Fibroblast of skin of scalp (primary cell): ENCODE measurements at places on chromosomes 13 and 19.

- no peak for DNase-seq
These were observed 199.2 kb downstream of the DLEU7 start for GRCh38 chr13:50644081-50644871.

- peak; percentile 58 for DNase-seq
These were observed 15.1 kb downstream of the CC2D1A start for GRCh38 chr19:13920940-13921747.

- no peak for DNase-seq
These were observed 17.4 kb downstream of the LEUTX start for GRCh38 chr19:39796000-39796498.

DNA sequence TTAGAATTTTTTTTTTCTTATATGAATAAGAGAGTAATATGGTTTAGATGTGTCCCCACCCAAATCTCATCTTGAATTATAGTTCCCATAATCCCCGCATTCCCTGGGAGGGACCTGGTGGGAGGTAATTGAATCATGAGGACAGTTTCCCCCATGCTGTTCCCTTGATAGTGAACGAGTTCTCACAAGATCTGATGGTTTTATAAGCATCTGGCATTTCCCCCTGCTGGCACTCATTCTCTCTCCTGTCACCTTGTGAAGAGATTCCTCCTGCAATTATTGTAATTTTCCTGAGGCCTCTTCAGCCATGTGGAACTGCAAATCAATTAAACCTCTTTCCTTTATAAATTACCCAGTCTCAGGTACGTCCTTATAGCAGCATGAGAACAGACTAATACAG, 205.7 kb downstream of the MYO16 start:
- no peak for DNase-seq

DNA sequence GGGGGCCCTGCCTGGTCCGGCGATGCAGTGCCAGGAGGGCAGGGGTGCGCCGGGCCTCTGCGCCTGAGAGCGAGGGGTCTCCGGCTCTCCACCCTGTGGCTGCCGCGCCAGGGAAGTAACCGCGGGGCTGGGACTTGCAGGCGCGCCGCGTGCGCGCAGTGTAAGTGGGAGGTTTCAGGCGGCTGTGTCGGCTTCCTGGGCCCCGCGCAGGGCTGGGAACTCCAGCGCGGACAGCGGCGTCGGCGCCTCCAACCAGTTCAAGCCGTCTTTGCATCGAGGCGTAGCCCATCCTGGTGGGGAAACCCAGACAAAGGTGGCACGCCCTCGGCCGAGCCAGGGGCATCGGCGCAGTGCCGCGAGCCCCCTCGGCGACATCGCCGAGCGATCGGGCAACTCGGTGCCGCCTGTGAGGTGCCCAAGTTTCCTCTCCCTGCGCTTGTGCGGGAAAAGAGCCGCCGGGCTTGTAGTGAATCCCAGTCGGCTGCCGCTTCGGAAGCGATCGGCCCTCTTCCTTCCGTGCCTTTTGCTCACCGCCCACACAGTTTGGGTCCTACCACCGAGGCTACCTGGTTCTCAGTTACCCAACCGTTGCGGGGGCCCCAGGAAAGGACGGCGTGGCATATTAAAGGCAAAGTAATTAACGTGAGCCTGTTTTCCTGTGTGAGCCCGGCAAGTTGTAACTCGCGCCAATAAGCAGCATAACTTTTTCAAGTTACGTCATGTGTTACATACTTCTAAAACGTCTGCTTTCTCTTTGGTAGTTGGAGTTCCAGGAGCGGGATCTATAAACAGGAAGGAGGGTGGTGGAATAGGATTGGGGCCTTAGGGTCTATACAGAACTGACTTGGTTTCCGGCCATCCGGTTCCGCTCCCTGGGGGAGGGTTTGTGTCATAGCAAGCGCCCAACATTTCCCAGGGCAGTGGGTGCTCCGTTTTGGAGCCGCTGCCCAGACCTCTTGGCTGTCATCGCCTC, 1.2 kb downstream of the LRCH1 start:
- peak; percentile 86 for DNase-seq

- DNase-seq, result no peak
These were observed 19.9 kb downstream of the PPP5C start for GRCh38 chr19:46366620-46367292.

DNA sequence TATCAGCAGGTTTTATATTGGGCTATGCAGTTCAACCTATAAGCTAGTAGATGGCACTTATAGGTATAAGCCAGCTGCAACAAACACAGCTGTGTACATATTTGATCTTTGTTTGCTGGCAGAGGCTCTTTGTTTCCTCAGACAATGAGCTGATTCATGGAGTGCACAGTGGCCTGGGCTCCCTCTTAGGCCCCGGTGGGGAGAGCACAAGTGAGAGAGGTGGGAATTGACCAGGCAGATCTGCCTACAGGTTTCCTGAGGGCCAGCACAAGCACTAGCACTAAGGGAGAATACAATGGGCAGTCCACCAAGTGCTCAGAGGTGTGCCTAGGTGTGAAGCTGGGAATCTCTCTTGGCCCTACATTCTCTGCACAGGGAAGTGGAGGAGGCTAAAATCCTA, 1390.7 kb downstream of the SLITRK5 start:
- no peak for DNase-seq

- DNase-seq, result peak; percentile 91
These were observed 39.3 kb downstream of the EFNA2 start for GRCh38 chr19:1324806-1325567.

- DNase-seq, result no peak
These were observed 540 bp upstream of the USE1 start for GRCh38 chr19:17214508-17215126.

DNA sequence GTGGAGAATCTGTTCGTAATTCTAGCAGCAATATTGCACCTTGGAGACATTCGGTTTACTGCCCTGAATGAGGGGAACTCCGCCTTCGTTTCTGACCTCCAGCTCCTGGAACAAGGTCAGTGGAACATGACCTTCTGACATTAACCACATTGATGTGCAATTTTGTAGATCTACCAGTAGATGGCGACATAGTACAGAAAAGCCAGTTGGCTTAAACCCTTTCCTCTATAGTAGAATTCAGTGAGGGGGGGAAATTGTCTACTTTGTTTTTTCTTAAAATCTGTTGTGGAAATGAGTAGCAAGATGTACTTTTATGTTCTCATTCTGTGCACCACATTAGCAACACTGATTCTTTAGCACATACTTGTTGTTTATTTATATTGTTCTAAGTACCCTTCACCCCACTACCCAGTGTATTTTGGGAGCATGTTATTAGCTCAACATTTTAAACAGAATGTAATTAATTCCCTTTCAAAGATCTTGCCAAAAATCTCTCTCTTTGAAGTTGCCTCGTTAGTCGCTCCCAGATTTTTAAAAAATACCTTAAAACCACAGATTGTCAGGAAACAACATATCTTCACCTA, 332.2 kb downstream of the MYO16 start:
- DNase-seq, result peak; percentile 61

DNA sequence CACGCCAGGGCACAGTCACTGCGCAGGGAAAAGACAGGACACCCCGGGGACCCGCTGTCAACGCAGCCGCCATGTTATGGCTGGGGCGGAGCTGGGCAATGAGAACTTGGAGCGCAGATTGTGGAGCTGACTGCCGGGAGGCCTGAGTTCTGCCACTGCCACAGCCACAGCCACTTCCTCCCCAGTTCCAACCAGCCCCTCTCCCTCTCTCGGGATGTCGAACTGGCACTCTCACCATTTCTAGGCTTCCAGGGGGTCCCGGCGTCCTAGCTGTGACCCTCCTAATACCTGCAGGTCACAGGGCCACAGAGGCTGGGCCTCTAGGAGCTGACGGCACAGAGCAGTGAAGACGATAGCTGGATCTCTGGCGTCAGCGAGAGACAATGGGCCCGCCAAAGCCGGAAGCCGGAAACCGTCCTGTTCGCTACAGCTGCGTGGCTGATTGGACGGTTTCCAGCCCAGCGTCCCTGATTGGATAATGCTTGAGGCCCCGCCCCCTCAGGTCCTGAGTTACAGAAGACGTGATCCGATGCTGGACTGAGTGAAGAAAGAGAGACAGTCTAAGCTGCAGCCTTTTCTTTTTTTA, at the start of gene ZNF506:
Gene ZNF506, minus strand, starts transcription at position 385 of the 586 bp plus-strand sequence. Its CDS starts 147 bp downstream, at position 238.
- DNase-seq, result peak; percentile 97

- DNase-seq, result no peak
These were observed 6.7 kb downstream of the TPT1 start for GRCh38 chr13:45333977-45334922.

DNA sequence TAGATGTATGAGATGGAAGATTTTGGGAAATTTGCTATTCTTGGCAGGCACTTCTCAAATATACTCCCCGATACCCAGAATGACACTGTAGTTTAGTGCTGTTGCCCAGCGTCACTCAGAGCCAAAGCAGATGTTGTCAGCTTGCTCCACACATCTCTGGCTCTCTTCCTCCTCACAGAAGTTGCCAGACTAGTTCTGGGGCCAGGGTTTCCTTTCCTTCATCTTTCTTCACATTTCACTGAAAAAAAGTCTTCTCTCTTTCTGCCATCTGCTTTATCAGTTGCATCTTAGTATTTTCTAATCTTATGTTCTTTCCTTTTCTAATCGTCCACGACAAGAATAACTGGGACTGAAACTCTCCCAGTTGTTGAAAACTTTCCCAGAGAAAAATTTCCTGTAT, 251.4 kb downstream of the RGCC start:
- no peak for DNase-seq

- DNase-seq, result no peak
These were observed 2.6 kb upstream of the PDE4A start for GRCh38 chr19:10417541-10418234.

- DNase-seq, result peak; percentile 76
These were observed 69.4 kb downstream of the PSPC1 start for GRCh38 chr13:19713186-19713965.

GRCh38 chr19:18397242-18398202, at the start of gene LRRC25:
Gene LRRC25, minus strand, starts transcription at chr19:18397622. Its CDS starts 659 bp downstream, at chr19:18396963.
- DNase-seq, result no peak

- no peak for DNase-seq
These were observed 169.9 kb downstream of the USP12 start for GRCh38 chr13:27001705-27002104.

DNA sequence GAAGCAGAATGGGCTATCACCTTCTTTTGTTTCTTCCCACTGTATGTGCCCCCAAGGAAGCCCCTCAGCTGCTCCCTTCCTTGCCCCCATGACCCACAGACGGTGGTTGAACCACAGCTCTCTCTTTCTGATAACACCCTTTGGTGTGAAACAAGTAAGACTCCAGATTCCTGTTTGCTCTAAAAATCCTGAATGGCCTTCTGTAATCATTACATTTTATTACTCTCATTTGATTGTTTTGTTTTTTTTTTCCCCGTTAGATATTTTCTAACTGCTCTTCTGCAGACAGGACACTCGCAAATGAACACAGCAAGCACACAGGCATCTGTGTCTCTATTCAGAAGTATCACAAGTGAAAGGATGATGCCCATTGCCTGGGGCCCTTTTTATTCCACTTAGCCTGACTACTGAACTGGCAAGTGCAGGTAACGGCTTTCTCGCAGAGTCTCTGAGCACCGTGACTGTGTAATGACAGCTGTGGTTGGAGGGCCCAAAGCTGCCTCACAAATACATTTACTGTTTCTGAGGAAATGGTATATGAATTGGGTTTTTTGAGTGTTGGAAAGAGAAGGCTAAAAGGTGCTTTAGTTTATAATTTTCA, 59.3 kb downstream of the OXGR1 start:
- no peak for DNase-seq

DNA sequence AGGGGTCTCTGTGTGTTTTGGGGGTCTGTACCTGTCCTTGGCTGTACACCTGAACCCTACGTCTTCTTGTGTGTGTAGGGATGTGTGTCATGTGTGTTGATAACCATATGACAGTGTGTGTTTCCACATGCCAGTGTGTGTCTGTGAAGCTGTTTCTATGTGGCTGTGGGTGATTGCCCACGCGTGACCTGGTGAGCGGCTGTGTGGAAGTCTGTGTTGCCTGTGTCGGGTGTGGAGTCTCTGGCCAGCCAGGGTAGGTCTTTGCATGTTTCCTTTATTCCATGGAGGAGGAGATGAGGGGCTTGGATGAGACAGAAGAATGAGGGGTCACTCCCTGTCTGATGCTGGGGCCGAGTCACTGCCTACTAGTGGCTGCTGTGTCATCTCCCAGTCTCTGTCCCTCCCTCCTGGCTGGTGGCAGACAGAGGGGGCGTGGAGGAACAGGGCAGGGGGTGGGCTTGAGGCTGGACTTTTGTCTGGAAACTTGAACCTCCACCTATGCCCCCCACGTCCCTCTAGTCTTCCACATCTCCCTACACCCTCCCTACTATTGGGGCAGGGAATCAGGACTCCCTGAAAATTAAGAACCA, 2.8 kb upstream of the FOSB start:
- no peak for DNase-seq

DNA sequence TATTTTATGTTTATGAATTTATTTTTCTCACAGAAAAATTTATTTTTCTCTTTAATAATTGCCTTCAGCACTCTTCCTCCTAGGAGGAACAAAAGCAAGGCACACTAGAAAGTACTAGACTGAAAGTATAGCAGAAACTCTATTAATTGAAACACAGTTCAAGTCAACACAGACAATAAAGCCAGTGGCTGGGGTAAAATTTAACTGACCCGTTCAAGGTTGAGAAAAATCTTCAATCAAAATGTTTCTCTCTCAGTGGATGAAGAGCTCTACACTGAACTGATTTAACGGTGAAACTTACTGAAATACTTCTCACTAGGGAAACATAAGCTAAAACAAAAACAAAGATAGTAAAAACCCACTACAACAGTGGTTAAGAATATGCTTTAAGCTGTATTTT, 230.1 kb upstream of the MIR17HG start:
- DNase-seq, result no peak

GRCh38 chr13:108070925-108071324, 144.4 kb downstream of the LIG4 start:
- DNase-seq, result no peak

DNA sequence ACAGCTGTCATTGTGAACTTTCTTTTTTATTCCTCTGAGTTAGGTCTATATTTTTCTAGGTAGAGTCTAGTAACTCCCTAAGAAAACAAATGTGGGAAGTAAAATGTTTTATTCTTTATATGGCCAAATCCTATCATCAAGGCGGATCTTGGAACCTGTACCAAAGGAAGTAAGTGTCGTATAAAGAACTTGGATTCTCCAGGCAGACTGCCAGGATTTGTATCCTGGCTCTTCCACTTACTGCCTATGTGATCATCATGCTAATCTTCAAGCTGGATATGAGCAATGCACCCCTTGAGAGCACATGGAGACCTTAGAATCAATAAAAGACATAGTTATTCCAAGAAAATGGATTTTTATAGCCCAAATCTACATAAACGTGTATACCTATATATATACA, 286.5 kb downstream of the PCDH17 start:
- no peak for DNase-seq

GRCh38 chr13:49625392-49626079, 2.8 kb upstream of the ARL11 start:
- no peak for DNase-seq

GRCh38 chr13:61277586-61278276, 137.9 kb downstream of the PCDH20 start:
- DNase-seq, result no peak

- no peak for DNase-seq
These were observed 14.7 kb downstream of the RAP2A start for GRCh38 chr13:97448503-97449251.

- DNase-seq, result peak; percentile 28
These were observed 752.8 kb upstream of the MIR17HG start for GRCh38 chr13:90594681-90595080.

- DNase-seq, result no peak
These were observed 19.3 kb upstream of the RASA3 start for GRCh38 chr13:114151565-114152284.
